Fibroblast of skin of right biceps (primary cell): ENCODE measurements at places on chromosomes 7 and 10.

DNA sequence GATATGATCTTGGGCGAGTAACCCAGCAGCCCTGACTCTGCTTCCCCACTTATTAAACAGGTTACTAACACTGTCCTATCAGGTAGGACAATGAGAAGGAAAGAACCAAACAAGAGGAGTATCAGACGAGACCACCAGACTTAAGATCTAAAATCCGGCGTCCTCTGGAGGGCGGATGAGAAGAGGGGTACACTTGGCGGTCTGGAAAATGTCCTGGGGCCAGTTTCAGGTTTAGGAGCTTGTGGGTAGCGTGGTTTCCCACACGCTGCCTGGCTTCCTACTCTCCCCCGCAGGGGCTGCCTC, 635 bp downstream of the ZNF32 start:
- DNase-seq, result no peak

GRCh38 chr10:113627836-113628235, 36.0 kb downstream of the NRAP start:
- DNase-seq, result no peak

- peak; percentile 6 for DNase-seq
Measured at GRCh38 chr10:43595739-43596298, 10.4 kb upstream of the ZNF485 start.

- no peak for DNase-seq
Measured at GRCh38 chr7:8117195-8117594, 144.8 kb downstream of the ICA1 start.

DNA sequence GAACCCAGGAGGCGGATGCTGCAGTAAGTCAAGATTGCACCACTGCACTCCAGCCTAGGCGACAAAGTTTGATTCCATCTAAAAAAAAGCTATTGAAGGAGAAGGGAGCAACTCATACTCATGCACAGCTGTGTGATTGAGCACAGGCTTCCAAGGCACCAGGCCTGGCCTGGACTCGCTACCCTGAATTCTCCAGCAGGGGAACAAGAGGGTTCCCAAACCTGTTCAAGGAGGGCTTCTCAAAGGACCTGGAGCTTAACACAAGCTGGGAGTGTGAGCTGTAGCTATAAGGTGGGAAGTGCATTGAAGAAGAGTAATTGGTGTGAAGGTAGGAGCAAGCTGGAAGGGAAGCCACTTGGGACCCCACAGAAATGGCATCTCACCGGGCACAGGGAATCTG, 15.1 kb upstream of the DDIT4 start:
- DNase-seq, result no peak

DNA sequence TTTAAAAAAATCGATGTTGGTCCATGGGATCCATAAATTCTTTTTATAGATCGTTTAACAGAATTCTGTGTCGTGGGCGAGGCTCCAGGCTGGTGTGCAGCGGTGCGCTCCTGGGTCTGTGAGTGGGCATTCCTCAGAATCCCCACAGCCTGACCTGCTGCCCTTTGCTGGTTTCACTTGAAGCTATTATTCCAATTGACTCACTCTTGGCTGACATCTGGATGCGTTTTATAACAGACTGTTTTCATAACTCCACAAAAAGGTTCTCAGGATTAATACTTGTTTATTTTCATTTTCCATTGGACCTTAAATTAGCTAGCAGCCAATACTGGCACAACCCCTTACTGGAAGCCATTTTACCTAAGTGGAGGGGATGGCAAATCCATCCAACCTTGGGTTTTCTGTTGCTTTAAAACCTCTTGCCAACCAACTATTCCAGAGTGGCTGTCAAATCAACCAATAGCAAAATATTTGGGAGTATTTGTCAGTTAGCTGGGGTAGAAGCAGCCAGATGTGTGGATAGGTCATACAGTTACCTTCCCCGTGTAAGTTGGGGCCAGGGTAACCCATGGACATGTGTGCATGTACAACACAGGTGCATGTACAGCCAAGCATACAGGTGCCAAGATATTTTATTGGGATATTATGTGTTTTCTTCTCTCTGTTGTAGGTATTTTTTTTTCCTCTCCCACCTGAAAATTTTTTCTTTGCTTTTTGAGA, 160.7 kb upstream of the ZNF32 start:
- peak; percentile 91 for DNase-seq

GRCh38 chr10:48444861-48445841, 138.7 kb downstream of the MAPK8 start:
- DNase-seq, result no peak

DNA sequence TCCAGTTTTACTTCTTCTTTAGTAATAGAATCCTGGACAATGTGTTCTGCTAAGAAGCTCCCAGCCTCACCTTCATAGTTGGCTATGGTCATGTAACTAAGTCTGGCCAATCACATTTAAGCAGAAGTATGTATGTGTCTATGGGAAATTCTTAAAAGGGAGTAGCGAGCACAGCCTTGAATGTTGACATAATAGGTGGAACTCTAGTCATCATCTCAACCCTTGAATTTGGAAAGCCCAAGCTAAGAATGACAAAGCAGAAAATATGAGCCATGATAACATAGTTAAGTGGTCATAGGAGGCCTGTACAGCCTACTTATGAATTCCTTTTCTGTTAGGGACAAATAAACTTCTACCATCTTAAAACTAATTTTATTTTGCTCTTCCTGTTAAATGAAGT, 134.1 kb downstream of the MAGI2 start:
- DNase-seq, result peak; percentile 6

DNA sequence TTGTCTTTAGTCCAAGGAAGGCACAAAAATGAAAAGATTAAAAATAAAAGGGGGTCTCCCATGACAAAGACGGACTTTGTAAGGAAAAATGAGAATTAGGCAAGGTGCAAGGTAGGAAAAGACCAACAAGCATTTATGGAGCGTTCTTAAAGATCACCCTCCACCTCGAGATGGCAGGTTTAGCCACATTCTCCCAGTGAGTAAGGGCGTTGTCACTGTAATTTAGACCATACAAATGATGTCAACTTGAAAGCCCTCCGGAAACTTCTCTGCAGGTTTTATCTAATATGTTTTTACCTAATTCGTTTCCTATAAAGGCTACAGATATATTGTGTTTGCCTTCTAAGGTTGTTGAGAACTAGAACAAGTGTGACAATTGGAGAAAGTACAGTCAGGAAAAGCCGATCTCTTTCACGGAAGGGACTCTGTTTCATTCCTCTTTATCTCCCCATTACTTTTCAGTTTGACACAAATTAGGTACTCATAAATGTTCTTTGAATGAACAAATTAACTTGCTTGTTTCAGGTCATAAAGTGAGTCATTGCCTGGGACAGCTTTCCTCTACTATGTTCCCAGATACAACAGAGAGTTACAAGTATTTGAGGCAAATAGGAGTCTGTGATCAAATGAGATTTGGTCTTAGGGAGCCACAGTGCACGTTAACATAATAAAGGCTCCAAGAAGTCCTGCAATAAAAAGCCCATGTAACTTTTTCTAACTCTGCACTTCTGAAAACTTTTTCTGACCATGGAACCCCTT, 102.6 kb upstream of the HABP2 start:
- DNase-seq, result no peak

DNA sequence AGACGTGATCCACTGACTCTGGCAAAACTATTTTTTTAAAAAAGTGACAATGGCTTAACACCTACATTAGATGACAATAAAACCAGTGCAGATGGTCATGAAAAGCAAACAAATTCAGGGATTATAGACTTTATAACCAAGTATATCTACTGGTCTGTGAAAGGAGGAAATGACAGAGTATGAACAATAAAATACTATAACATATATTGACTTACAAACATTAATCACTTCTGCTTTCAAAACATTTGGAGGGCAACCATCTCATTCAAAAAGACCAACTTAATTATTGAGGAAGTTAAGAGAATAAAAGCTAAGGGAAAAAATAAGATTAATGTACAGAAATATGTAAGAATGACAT, 34.8 kb downstream of the JMJD1C start:
- DNase-seq, result no peak

GRCh38 chr7:42606193-42606905, 305.5 kb downstream of the C7orf25 start:
- DNase-seq, result no peak

- no peak for DNase-seq
Measured at GRCh38 chr10:104284846-104285245, 15.9 kb downstream of the GSTO2 start.

- no peak for DNase-seq
Measured at GRCh38 chr10:132504501-132505272, 32.9 kb upstream of the INPP5A start.

- DNase-seq, result no peak
Measured at GRCh38 chr10:3737864-3738263, 47.1 kb downstream of the KLF6 start.

DNA sequence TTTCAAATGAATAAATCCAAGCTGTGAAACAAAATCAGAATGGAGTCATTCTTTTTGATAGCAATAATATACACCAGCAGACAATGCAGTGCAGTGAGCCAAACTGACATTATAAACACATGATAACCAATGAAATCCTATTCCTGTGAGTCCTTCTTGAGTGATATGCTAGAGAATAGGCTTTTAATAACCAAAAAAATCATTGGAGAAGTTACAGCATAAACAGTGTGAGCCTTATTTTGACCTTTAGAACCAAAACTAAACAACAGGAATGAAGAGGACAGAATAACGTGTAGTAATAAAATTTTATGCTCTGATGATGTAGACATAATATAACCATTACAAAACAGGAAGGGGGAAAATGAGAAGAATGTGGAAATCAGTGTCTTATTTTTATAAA, 8.7 kb downstream of the HUS1 start:
- DNase-seq, result no peak

GRCh38 chr10:75779276-75779675, 347.9 kb downstream of the LRMDA start:
- DNase-seq, result no peak

DNA sequence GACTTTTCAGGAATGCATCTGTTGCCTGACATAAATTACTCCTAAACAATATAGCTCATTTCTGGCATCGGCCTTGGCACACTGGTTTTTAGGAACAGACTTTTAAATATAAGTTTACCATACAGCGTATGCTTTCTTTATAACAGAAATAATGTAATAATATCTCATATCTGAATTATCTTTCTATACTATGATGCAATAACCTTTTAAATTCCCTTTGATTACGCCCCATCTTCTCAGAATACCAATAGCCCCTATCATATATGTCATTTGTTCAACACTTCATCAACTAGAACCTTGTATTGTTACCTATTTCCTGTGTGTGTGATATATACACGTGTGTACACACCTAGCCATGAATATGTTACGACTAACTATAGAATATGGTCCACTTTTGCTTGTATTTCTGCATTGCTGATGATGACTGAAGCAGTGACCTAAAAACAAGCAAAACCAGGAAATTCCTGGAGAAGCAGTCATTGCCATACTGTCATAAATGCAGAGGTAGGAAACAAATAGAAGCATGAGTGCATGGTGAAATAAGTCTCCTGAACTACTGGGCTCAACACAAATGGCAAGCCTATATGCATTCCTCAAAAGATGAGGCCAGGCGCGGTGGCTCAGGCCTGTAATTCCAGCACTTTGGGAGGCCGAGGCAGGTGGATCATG, 618.4 kb upstream of the NRP1 start:
- peak; percentile 77 for DNase-seq

- DNase-seq, result peak; percentile 77
Measured at GRCh38 chr7:38321515-38321944, 48.1 kb upstream of the TARP start.
